ENCODE measurements at places on chromosomes 13 and 19.

DNA sequence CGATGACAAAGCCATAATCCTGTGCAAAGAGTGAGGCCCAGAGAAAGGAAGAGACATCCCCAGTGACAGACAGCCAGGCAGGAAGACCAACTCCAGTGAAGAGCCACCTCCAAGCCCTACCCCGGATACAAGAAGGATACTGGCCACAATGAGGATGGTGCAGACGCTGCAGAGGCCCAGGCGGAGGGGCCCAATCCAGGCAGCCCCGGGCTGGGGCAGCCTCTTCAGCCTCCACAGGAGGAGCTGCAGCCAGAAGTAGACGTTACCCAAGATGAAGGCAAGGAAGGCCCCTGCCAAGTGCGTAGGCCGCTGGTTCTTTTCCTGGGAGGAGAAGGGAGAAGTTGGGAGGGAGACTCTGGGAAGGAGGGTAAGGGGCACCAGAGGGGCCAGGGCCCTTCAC lies 8.5 kb downstream of the TMEM150B start:
- DNase-seq, result no peak

DNA sequence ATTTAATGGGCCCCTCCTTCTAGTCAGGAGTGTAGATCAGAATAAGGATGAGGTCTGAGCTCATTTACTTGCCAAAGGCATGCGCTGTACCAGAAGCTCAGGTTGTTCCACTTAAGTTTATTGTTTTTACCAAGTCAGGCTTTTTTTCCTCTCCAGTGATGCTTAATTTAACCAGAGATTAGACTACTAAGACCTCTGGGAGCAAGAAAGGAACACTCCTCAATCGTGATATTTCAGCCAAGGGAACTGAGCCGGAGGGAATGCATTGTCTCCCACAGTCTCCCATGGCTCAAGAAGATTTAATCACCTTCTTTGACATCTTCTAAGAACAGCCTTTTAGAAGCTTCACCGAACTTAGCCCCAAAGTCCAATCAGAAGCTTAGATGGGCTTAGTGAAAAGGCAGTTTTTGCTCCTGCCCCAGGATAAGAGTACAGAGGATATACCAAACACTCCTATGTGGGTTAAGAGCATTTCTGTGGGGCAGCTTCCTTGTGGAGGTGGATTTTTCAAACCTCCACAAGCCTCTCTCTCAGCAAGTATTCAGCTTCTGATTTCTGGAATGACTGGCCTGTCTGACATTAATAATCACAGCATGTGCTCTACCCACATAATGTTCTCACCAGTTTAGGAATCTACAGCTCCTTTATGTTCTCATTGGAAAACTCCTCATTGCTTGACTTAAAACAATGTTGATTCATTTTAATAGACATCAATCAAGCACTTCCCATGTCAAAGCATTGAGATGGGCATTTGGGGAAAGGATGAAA lies 322.7 kb downstream of the SUCLA2 start:
- DNase-seq, result peak; percentile 25

DNA sequence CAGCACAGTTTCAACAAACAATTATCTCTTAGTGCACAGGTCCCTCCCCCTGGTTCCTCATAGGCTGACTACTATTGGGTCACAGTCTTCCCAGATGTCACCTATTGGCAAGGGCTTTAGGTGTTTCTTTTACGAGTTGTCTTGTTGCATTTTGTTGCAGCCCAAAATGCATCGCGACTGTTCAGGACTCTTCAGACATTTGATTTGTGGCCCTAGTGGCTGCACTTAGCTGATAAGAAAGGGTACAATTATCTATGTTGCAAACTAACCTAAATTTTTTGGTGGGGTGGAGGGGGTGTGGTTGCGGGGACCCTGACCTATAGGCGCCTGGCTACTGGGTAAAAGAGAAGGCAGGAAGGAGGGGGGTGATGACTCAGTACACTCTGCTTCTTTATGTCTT lies 29.1 kb upstream of the ZNF714 start:
- DNase-seq, result no peak

GRCh38 chr19:40510526-40511115 lies 43.8 kb downstream of the SPTBN4 start:
- DNase-seq, result no peak

DNA sequence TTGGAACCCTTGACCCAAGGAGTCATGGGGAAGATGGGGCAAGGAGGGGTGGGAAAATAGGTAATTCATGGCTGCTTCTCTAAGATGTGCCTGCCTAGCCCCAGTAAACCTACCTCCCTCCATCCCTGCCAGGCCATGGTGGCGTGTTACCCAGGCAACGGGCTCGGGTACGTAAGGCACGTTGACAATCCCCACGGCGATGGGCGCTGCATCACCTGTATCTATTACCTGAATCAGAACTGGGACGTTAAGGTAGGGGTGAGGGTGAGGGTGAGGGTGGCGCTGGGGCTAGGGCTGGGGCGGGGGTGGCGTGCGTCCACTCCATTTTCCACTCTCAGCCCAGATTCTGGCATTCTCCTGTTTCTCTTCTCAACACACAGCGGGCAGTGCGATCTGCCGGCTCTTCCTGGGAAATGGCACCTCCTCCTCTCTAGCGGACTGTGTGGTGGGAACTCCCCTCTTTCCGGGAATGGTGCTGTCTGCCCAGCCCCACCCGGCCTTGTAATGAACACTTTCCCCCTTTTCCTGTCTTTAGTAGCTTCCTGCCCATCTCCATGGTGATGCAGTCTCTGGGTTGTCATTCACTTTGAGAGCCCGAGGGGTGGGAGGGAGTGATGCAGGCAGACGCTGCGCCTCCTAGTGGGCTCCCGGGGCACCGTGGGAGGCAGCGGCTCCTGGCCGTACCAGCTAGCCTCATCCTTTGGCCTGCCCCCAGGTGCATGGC lies 7.6 kb downstream of the EGLN2 start:
- peak; percentile 96 for DNase-seq

DNA sequence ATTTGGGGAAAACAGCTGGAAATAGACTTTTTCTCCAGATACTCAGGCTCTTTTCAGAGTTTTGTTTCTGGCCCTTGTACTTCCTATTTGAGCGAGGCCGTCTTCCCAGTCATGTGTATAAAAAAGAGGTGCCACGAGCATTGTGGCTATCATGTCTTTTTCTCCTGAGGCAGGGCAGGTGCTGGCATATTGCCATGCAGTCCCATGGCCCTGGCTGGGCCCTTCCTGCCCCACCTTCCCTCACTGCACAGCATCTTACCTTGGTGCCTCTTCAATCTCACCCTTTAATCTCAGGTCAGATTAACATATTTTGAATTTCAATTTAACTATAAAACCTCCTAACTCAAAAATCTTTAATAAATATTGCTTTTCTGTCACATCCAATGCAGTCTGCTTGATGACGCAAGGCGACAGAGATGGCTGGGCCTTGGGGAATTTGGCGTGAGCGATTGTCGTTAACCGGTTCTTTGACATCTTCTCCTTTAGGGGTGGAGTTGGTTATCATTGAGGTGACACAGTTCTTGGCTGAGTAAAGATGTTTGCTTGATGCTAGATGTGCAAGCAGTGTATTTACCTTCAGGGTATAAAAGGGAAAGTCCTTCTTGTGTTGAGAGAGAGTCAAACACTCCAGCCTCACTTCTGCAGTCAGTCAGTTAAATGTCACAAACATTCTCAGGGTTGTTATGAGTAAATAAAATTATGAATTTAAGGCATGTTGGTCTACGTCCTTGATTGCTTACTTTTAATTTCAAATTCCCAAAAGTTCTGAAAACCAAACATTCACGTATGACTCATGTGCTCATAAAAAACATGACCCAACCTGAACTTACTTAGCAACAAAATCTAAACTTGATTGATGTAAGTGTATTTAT lies 289.9 kb downstream of the MYO16 start:
- no peak for DNase-seq
